ENCODE measurements at places on chromosomes 12 and 14.

DNA sequence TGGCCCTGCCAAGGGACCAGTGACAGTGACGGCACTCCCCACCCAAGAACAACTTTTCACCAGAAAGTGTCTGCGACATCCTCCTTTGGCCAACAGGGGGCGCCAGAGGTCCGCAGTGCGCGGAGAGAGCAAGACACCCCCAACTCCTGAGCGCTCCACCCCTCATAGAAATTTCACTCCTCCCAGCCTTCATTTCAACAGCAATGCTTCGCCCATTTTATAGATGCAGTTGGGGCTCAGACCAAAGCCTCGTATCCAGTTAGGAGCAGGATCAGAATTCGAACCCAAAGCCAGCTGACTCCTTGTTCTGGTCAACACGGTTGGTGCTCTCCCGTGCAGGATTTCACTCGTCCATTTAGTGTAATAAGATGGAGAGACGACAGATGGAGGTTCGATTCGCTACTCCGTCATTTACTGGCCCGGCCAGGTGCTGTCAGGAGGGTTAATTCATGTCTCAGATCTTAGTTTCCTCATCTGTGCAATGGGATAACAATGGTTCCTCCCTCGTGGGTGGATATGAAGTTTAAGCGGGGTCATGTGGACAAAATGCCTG lies 2.4 kb upstream of the POP5 start:
- peak; percentile 76 for DNase-seq

DNA sequence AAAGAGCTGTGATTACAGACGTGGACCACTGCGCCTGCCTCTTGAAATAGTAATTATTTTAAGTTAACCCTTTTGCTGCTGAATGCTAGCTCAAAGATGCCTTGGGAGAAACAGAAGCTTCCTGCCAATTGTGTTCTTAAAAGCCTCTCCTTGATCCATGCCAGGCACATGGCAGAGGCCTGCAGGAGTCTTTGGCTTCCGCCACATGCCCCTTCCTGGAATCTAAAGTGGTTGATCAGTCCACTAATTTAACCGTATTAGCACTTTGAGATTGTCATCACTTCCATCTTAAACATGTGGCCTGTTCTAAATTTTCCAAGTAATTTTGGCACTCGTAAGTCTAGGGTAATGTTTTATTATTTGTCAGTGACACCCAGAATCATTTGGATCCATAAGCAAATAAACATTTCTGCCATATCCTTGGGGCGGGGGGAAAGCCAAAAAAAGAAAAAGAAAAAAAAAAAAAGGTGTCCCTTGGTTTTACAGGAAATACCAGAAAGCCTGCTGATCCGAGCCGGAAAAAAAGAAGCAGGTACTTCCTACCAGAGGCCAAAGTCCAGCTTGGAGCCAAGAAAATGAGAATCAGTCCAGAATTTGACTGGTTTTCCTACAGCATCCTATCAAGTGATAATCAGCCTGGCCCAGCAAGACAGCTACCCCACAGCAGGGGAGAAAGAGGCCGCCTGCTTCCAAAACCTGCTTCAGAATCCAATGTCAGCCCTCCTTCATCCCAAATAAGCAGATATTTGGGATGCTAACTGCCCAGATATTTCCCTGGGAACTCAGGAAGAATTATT lies 104.8 kb downstream of the KCNK10 start:
- no peak for DNase-seq

GRCh38 chr14:54976316-54976715 lies 50.6 kb downstream of the WDHD1 start:
- no peak for DNase-seq

DNA sequence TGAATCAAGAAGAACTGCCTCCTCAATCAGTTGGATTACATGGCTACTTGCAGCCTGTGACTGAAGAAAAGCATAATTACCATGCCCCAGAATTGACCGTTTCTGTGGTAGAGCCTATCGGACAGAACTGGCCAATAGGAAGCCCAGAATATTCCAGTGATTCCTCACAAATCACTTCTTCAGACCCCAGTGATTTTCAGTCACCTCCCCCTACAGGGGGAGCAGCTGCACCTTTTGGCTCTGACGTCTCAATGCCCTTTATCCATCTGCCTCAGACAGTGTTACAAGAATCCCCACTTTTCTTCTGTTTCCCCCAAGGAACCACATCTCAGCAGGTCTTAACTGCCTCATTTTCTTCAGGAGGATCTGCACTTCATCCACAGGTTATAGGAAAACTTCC lies 80.8 kb downstream of the RAD52 start:
- no peak for DNase-seq

DNA sequence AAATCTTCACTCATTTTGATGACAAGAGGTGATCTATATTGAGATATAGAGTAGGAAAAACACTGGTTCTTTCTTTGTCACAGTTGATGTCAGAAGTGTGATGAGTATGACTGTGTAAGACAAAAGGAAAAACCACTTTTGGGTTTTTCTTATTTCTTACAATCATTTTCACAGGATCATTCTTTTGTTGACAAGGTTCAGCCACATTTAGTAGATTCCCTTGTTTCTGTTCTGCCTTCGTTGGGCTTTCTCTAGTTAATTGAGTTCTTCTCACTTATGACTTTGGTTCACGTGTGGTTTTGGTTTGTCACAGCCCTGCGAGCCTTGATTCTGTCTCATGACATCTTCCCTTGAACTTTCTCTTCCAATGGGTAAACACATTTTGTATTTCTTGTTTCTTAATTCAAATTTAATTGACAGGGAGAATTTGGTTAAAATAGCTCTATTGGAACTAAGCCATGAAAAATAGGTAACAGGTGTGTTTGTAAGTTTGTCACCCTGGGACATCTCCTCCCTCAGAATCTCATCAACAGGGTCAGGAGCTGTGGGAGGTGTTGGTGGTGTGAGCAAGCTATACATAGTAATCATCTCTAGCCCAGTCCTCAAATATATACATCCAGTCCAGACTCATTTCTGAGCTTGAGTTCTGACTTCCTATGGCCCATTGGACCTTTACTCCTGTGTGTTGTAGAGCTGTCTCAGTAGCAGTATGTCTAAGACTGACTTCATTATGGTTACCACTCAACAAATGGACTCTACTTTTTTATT lies 255.3 kb downstream of the BMP4 start:
- no peak for DNase-seq
